ENCODE measurements at places on chromosomes 2 and 18.

- no peak for DNase-seq
Measured at GRCh38 chr2:134717286-134718022, 1.3 kb downstream of the TMEM163 start.

GRCh38 chr18:413233-413632 is 87.3 kb downstream of the COLEC12 start:
- no peak for DNase-seq

DNA sequence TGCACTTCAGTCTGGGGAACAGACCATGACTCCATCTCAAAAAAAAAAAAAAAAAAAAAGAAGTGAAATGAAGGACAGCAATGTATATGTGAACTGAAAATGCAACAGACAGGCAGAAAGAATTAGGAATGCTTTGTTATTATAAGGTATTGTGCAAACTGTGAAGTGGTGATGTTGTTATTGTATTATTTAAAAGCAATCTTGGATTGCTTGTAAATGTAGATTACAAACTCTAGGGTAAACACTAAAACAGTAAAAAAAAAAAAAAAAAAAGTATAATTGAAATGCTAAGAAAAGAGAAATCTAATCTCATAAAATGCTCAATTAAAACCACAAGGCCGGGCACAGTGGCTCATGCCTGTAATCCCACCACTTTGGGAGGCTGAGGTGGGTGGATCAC is 25.3 kb downstream of the DYM start:
- no peak for DNase-seq

DNA sequence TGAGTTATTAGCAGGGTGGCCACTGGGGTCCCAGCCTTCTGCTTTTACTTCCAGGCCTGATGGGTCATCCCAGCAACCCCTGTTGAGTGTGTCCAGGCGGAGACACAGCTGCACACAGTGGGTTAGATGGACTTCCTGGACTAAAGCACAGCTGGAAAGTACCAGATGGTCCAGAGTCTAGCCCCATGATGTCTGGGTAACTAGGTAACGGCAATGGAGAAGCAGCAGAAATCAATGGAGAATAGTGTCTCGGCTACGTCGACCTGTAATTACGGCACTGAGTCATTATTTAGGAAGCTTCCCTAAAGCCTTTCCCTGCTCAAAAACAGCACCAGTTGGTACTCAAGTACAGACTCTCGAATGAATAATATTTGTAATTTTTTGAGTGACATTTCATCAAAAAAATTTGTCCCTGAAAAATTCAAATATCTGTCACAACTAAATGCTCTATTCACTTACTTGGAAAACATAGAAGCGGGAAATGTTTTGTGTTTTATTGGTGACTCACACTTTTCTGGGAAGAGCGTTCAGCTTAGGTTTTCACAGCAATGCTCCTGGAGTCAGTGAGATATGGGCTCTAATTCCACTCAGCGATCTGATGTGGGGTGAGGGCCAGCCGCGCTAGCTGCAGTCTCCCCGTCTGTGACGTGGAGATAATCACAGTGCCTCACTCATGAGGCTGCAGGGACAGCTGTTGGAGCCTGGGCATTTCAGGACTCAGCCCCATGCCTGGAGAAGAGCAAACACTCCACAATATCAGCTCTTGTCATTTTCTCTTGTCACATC is 16.2 kb upstream of the ARL4C start:
- no peak for DNase-seq

DNA sequence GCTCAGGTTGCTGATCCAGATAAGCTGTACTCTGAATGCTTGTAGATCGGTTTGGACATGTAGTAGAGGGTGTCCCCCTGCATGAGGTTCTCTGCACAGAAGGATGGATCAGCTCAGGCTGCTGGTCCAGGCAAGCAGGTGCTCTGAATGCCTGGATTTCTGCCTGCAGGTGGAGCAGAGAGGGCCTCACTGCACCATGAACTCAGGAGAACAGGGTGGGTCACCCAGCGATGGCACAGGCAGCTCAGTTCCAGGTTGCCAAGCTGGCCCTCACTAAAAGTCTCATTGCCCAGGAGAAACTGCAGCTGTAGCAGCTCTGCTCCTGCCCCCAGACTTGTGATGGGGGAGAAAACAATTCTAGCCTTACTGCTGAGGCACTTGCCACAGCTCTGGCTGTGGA is 491.8 kb downstream of the XIRP2 start:
- no peak for DNase-seq

DNA sequence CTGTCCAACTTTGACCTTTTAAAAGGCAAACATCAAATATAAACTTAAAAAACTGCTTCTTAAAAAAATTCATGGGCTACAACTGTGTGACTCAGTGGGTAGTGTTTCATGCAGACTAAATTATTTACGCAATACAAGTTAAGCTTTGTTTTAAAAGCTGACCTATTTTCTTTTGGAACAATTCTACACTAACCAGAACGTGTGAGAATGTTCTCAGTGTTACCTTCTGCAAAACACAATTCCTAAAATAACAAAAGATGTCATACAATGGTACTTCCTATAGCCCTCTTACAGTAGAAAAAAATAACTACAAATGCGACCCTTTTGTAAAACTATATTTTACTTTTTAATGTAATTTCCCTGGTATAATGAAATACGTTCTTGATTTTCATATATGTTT is 793.8 kb upstream of the FSHR start:
- no peak for DNase-seq

DNA sequence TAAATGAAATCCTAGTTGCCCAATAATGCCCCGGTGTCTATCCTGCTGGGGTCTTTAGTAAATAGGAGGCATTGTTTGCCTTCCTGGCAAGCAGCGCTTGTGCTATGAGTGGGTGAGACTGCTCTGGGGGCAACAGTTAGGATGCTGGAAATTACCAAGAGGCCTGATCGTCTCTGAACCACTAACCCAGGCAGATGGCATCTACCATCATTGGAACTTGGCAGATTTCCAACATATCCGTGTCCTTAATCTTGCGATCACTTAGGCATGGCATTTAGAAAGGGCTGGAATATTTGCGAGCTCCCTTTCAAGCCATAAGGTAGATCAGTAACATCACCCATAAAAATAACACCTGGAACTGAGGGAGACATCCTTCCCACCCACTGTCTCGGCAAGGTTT is 18.8 kb upstream of the SH3RF3 start:
- no peak for DNase-seq

DNA sequence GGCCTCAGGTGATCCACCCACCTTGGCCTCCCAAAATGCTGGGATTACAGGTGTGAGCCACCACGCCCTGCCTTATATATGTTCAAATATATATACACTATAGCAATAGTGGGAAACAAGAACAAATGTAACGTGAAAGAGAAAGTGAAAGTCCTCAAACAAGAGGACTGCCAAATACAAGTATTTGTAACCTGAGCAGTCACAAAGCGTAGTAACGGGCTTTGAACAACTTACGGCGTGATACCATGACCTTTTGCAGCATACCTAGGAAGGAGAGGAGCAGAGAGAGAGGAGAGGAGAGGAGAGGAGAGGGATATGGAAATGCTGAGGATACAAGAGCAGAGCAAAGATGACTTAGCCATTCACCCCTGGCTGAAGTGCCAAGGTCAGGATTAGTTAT is 113.8 kb upstream of the RGPD4 start:
- DNase-seq: peak; percentile 4

DNA sequence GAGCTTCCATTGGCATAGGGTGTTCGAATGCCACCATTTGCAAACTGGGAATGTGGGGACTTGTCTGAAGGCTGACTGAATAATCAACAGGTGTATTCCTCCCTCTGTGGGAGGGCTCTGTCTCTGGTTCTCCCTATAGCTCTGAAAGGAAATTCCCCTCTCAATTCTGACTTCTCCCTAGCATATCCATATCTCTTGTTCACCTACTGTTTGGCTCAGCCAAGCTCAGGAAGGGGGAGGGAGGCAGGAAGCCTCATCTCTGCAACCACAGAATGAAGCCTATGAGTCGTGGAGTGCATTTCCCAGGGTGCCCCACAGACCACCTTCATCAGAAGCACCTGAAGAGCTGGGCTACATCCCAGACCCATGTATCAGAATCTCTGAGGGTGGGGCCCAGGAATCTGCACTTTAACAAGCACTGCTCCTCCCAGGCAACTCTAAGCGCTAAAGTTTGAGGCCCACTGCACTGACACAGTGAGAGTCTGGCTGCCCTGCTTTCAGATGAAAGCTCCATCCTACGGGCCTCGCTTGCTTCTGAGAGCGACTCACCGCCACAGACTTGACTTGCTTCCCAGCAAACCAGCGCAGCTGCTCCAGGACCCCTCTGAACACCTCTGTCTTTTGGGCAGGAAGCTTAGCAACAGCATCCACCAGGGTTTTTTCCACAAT is 32.0 kb downstream of the XDH start:
- DNase-seq: no peak

GRCh38 chr2:104658144-104658835 is 195.6 kb upstream of the POU3F3 start:
- peak; percentile 6 for DNase-seq

DNA sequence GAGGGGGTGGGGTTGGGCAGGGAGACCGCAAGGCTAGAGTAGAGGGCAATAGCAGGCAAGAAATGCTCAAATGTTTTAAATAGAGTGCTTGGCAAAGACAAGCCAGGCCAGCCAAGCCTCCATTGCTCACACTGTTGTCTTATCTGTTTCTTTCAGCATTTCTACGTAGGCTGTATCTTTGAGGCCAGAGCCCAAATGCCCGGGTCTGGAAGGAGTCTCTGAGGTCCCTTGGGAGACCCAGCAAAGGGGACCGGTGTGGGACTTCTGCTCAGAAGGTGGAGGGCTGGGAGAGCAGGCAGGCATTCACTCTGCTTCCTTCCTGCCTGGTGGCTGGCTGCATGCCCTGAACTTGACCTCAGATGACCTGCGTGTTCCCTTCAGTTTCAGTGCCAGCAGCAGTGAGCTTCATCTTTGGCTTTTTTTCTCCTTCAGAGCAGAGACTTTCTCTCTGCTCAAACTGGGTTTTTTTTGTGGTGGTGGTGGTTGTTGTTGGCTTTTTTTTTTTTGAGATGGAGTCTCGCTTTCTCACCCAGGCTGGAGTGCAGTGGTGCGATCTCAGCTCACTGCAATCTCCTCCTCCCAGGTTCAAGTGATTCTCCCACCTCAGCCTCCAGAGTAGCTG is 13.7 kb upstream of the TET3 start:
- peak; percentile 72 for DNase-seq

GRCh38 chr18:24982831-24983230 is 369.1 kb downstream of the ZNF521 start:
- DNase-seq: no peak

- no peak for DNase-seq
Measured at GRCh38 chr18:55665506-55665905, 77.5 kb upstream of the TCF4 start.

- no peak for DNase-seq
Measured at GRCh38 chr2:199792381-199792780, 58.6 kb downstream of the FTCDNL1 start.

DNA sequence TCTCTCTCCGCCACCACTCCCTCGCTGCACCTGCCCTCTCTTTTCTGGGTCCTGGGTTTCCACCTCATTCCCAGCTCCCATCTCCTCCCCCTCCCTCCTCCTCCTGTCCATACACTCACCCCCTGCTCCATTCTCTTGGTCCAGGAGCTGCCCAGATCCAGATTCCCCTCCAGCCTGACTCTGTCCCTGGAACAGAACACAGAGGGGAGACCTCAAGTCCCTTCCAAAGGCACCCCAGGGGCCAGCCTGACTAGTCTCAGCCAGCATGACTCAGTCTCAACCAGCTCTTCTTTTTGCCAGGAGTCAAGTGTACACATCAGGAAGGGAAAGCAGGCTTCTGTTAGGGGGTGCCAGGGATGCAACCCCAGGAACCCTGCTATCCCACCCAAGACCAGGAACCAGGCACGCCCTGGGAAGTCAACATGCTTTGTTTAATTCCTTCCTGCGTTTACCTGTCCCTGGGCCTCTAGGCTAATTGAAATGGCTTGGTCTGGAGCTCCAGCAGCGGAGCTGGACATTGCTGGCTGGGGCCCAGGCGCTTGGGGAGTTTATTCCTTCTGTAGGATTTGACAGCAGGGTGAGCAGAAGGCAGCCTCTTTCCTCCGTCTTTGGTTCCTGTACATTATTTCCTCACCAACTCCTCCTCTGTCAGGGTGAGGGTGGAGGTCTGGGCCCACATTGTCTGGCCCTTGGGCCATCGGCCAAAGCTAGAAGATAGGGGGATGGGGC is 28.4 kb upstream of the SELENOI start:
- DNase-seq: no peak

GRCh38 chr2:75503048-75503607 is 57.6 kb downstream of the EVA1A start:
- DNase-seq: no peak

DNA sequence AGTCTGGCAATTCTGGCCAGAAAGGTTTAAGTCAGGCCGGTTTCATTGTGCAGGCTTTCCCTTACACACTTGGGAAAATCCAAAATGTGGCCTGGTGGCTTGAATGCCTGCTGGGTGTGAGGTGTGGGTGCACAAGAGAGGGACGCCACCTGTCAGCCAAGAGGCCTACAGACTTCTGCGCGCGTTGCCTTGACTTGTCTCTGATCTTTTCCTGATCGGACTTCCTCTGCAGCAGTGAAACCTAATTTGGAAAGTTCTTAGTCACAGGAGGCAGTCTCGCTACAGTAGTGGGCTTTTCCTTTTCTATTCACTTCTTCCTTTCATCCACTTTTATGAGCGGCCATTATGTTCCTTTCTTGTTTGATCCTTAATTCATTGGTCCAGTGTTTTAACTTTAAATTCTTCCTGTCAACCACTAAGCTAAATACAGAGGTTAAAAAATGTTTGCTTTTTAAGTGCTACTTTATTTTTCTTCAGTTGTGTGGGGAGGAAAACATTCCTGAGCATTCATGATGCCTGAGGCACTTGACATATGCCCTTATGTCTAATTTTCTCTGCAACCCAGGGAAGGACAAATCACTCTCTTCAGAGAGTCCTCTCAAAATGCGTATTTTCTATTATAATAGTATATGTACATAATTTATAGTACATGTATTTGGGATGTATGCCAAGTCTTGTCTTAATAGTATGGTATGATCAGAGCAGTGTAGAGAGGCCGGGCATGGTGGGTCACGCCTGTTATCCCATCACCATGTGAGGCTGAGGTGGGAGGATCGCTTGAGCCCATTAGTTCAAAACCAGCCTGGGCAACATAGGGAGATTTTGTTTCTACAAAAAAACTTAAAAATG is 128.9 kb downstream of the WDSUB1 start:
- DNase-seq: no peak

- DNase-seq: no peak
Measured at GRCh38 chr18:73717570-73717969, 430.1 kb downstream of the FBXO15 start.

DNA sequence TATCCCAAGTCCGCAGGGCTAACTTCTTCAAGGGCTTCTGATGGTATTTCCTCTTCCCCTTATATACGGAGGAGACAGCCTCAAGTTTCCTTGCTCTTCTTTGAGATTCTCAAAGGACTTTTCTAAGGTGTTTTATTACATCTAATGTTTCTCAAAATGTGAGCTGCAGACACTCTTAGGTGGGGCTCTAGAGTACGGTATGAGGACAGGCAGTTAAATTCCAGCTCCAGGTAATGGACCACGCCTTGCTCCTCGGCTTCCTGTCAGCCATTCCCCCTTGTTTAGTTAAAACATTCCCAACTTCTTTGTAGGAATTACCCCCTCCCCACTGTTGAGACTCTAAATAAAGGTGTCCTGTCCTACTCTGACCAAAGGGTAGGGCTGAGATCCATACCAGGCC is 131.9 kb downstream of the IRS1 start:
- no peak for DNase-seq

GRCh38 chr18:75341267-75341666 is 86.2 kb downstream of the SMIM21 start:
- DNase-seq: no peak

GRCh38 chr18:8979258-8979988 is 123.1 kb upstream of the NDUFV2 start:
- no peak for DNase-seq
